Esophagus muscularis mucosa (tissue), 4 donors: ENCODE measurements at places on chromosomes 16 and 17. TPM values are rescaled to one million over a fixed set of nuclear protein-coding genes. Genes with fewer than 3 reads are reported as not detected.

GRCh38 chr17:78120971-78121800 is 7.4 kb downstream of the TMC6 start:
- DNase-seq: no peak
- H3K36me3 ChIP-seq: no peaks in the 10 kb centered on the region
- peaks cover 32% of the 10 kb centered on the region for H3K4me1 ChIP-seq
- no peak overlapping the region for H3K4me3 ChIP-seq
- H3K27ac ChIP-seq: no peak overlapping the region
- H3K27me3 ChIP-seq: no peaks in the 10 kb centered on the region

The VASN gene
- total RNA-seq: 31.3 TPM

The SPATA22 gene
- not detected for total RNA-seq

- H3K27me3 ChIP-seq: no peaks in the 10 kb centered on the region
- no peak overlapping the region for H3K4me3 ChIP-seq
- peaks cover 74% of the 10 kb centered on the region for H3K4me1 ChIP-seq
- DNase-seq: no peak
Observed at GRCh38 chr17:75384751-75385150, 20.7 kb downstream of the GRB2 start.

The ATP2A1 gene
- total RNA-seq: not detected

DNA sequence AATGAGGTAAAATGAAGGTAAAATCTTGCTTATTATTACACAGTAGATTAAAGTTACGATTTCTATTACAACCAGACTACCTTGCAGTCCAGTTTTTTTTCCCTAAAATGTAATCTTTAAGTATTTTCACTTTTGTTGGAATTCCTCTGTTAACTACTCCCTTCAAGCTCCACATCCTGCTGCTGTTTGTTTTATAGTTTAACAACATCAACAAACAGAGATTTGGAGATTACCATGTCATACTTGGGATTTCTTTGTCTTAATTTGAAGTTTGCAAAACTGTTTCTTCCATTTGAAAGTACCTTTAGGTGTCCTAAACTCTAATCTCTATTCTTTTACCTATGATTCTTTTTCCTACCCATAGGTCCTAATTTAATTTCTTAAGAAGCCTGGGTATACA is 83.3 kb downstream of the ABHD15 start:
- no peak overlapping the region for H3K27ac ChIP-seq
- H3K4me1 ChIP-seq: no peaks in the 10 kb centered on the region
- H3K36me3 ChIP-seq: peaks cover 6% of the 10 kb centered on the region
- no peak for DNase-seq
- no peak overlapping the region for H3K4me3 ChIP-seq
- no peaks in the 10 kb centered on the region for H3K27me3 ChIP-seq

DNA sequence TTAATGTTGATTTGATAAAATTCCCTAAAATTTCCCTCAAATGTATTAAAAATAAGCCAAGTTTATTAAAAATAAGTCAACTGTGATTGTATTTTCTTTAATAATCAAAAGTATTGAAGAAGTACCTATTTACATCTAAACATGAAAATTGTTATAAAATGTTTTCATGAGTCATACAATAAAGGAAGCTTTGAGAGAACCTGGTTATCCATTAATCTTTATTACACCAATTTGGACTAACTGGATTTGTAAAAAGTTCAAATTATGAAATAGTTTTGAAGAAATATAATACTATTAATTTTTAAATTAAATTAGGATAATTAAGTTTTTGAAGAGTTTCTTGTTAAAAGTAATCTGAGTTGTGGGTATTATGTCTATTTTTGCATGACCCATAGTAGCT is 63.8 kb downstream of the COX10 start:
- H3K4me1 ChIP-seq: no peaks in the 10 kb centered on the region
- no peak overlapping the region for H3K4me3 ChIP-seq
- no peak for DNase-seq
- H3K36me3 ChIP-seq: no peaks in the 10 kb centered on the region

DNA sequence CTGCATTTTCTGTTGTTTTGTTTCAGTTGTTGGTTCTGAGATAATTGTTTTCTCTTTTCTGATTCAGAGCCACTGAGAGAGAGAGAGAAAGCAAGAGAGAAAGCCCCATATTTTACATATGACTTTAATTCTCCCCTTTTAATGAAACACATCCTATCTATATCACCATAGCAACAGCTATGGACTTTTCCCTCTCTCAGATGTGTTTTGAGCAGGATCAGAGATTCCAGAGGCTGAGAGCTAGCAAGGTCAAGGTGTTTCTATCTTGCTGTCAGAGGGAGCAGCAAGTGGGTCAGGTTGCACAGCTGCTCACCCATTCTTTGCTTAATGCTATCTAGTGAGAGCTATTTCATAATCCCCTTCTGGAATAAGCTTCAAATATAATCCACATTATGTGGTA is 415.9 kb downstream of the CA10 start:
- no peaks in the 10 kb centered on the region for H3K4me1 ChIP-seq
- H3K27me3 ChIP-seq: no peaks in the 10 kb centered on the region
- no peak overlapping the region for H3K27ac ChIP-seq

- DNase-seq: no peak
- H3K27me3 ChIP-seq: no peaks in the 10 kb centered on the region
- H3K4me1 ChIP-seq: peaks cover 16% of the 10 kb centered on the region
- H3K36me3 ChIP-seq: no peaks in the 10 kb centered on the region
Observed at GRCh38 chr17:9432934-9433421, 142.6 kb downstream of the STX8 start.

DNA sequence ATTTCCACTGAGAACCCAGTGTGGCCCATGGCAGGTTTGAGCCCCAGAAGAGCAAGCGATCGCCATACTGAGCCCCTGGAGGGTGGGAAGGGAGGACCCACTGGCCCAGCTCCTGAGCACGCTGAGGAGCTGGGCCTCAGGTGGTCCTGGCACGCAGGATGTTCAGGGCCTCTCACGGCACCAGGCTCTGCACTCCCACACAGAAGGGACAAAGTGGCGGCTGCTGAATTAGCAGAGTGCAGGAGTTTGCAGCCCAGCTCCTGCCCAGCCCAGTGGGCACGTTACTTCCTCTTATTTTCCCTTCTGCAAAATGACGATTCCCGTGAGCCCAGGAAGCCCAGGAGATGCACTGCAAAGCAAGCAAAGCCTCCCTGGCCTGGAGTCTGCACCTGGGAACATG is 42.3 kb upstream of the MTSS2 start:
- H3K36me3 ChIP-seq: no peaks in the 10 kb centered on the region
- DNase-seq: no peak
- no peak overlapping the region for H3K27ac ChIP-seq
- no peak overlapping the region for H3K4me3 ChIP-seq

The PTX4 gene
- total RNA-seq: not detected

GRCh38 chr17:40018211-40019121 is 3.2 kb downstream of the CSF3 start:
- peaks cover 76% of the 10 kb centered on the region for H3K4me1 ChIP-seq
- H3K4me3 ChIP-seq: no peak overlapping the region
- no peak for DNase-seq
- H3K27me3 ChIP-seq: no peaks in the 10 kb centered on the region
- H3K27ac ChIP-seq: peak overlapping the region; percentile 73

The OTOP2 gene
- total RNA-seq: not detected

GRCh38 chr17:62172492-62173291 is 107.6 kb upstream of the MED13 start:
- no peaks in the 10 kb centered on the region for H3K27me3 ChIP-seq
- H3K36me3 ChIP-seq: no peaks in the 10 kb centered on the region
- no peaks in the 10 kb centered on the region for H3K4me1 ChIP-seq
- DNase-seq: no peak

DNA sequence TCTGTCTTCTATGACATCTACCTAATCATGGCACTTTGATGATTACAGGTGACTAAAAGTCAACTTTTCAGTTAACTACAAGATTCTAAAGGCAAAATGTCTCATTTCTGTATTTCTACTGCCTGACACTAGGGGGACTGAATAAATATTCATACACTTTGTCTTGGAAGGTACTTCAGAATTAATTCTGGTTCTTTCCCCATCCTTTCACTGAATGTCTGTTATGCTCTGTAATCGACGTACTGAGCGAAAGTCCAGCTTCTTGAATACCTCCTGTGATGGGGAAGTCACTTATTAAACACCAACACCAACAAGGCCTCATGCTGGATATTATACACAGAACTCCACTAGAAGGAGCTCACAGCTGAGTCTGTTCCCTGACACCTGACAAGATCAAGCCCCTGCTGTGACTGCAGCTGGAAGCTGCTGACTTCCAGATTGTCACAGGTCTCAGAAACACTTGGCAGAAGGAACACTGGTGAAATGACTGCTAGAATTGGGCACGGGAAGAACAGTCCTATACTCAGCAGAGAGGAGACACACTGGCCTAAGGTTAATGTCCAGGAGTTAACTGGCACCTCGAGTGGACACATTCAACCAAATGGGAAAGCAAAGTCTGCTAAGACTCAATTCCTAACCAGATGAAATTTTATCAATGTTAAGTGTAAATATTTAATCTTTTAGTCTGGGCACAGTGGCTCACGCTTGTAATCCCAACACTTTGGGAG is 31.9 kb downstream of the CMC2 start:
- DNase-seq: no peak
- H3K36me3 ChIP-seq: peaks cover 56% of the 10 kb centered on the region
- H3K27me3 ChIP-seq: no peaks in the 10 kb centered on the region
- H3K4me1 ChIP-seq: no peaks in the 10 kb centered on the region
- H3K27ac ChIP-seq: no peak overlapping the region
- H3K4me3 ChIP-seq: no peak overlapping the region

DNA sequence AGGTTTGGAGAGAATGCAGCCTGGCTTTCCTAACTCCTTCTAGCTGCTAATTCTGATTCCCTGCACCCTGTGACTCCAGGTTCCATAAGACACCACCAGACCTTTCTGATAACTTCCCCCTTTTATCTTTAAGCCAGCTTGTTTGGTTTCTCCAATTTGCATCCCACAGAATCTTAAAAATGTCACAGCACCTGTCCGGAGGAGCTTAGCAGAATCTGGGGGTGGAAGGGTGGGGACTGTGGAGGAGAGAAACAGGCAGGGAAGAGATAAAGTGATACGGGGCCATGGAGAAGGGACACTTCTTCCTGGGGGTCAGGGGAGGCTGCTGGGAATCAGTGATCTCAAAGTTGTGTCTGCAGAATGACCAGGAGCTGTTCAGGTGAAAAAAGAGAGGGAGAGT is 59.4 kb downstream of the FOXL1 start:
- H3K27ac ChIP-seq: no peak overlapping the region
- no peaks in the 10 kb centered on the region for H3K36me3 ChIP-seq
- H3K4me3 ChIP-seq: no peak overlapping the region
- no peak for DNase-seq
- H3K4me1 ChIP-seq: no peaks in the 10 kb centered on the region

The SULT1A1 gene
- 16.2 TPM for total RNA-seq

DNA sequence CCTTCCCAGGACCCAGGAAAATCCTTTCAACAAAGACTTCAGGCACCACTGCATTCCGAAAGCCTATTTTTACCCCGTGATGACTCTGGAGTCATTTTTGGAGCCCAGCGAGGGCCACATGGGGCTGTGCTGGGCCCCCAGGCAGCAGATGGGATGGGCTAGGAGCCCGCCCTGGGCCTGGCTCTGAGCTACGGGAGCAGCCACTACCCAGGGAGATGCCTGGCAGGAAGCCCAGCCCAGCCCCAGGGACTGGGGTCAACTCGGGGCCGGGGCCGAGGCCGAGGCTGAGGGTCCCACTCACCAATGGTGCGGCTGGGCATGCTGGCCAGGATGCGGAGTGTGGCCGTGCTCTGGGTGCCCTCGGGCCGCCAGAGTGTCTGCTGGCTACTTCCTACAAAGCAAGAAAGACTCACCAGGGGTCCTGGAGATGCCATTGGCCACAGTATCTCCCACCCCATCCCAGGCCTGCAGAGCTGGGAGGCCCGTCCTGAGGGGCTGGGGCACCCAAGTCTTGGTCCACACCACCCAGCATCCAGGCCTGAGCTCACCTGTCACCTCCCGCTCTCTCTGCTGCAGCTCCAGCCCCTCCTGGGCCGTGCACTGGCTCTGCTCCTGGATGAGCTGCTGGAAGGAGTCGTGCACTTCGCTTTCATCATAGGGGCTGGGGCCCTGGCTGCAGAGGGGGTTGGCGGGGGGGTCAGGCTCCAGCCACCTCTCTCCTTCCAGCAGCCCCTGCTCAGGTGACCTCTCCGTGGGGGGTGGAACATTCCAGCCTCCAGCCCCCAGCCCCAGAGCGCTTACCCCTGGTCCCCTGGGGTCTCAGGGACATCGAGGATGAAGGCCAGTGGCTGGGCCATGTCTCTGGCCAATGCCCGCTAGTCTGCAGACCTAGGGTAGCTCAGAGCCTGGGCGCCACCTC is 2.3 kb downstream of the TMC6 start:
- H3K27me3 ChIP-seq: peaks cover 3% of the 10 kb centered on the region
- no peak overlapping the region for H3K4me3 ChIP-seq
- H3K36me3 ChIP-seq: peaks cover 43% of the 10 kb centered on the region
- H3K4me1 ChIP-seq: peaks cover 72% of the 10 kb centered on the region
- DNase-seq: no peak

DNA sequence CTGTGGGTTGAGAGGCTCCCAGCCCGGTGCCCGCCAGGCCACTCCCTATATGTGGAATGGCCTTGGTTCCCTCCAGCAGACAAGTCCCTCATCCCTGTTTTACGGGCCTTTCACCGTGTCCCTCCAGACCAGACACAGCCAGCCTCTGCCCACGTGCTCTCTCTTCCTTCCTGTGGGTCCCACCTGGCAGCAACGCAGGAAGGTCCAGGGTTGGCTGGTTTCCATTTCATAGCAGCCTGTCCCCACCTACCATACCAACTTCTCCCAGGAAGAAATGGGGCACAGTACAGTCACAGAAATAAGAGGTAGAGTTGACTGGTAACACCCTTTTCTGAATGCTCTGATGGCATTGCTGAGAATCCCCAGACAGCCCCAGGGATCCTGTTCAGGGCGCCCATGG is 34.9 kb downstream of the PLD6 start:
- H3K27ac ChIP-seq: peak overlapping the region; percentile 21
- H3K4me3 ChIP-seq: no peak overlapping the region
- no peaks in the 10 kb centered on the region for H3K4me1 ChIP-seq
- H3K27me3 ChIP-seq: no peaks in the 10 kb centered on the region

The SLFN11 gene
- total RNA-seq: 30.5 TPM

GRCh38 chr16:67782567-67783352 is 23.6 kb downstream of the RANBP10 start:
- no peak for DNase-seq
- no peaks in the 10 kb centered on the region for H3K4me1 ChIP-seq
- H3K27ac ChIP-seq: no peak overlapping the region
- H3K36me3 ChIP-seq: peaks cover 3% of the 10 kb centered on the region

- H3K4me1 ChIP-seq: peaks cover under 1% of the 10 kb centered on the region
- H3K27me3 ChIP-seq: no peaks in the 10 kb centered on the region
- H3K4me3 ChIP-seq: no peak overlapping the region
- H3K36me3 ChIP-seq: peaks cover 77% of the 10 kb centered on the region
- no peak overlapping the region for H3K27ac ChIP-seq
- DNase-seq: no peak
Observed at GRCh38 chr17:41869426-41869825, 4.2 kb upstream of the KLHL11 start.
